Stimulated activated CD4-positive, alpha-beta T cell treated with anti-CD3 and anti-CD28 coated beads, Interleukin-2, amount 100 ng/mL, for 4 hours (primary cell): ENCODE measurements at places on chromosomes 12 and 14.

- DNase-seq, result peak; percentile 5
Observed at GRCh38 chr12:93244514-93245077, 133.1 kb upstream of the NUDT4 start.

DNA sequence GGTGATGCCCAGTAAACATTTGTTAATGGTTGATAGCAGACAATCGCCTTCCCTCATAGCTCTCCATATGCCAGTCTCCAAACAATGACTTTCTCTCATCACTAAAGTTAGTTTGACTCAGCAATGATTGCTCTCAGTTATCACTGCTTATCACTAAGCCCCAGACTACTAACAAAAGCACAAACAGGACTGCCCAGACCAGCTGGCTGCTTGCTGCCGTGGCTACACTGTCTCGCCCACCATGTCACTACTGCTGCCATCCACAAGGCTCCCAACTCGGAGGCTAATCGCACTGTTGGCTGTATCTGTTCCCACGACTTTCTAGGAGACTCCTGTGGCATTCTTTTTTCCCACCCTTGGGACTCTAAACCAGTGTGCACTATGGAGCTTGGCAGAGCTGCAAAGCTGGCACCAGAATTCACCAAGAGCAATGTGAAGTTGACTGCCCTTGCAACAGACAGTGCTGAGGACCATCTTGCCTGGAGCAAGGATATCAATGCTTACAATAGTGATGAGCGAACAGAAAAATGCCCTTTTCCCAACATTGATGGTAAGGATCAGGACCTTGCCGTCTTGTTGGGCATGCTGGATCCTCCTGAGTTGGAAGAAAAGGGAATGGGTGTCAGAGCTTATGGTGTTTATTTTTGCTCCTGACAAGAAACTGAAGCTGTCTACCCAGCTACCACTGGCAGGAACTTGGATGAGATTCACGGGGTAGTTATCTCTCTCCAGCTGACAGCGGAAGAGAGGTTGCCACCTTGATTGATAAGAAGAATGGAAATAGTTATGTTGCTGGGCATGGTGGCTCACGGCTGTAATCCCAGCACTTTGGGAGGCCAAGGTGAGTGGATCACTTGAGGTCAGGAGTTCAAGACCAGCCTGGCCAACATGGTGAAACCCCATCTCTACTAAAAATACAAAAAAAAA is 27.1 kb upstream of the NR2C1 start:
- DNase-seq, result no peak

DNA sequence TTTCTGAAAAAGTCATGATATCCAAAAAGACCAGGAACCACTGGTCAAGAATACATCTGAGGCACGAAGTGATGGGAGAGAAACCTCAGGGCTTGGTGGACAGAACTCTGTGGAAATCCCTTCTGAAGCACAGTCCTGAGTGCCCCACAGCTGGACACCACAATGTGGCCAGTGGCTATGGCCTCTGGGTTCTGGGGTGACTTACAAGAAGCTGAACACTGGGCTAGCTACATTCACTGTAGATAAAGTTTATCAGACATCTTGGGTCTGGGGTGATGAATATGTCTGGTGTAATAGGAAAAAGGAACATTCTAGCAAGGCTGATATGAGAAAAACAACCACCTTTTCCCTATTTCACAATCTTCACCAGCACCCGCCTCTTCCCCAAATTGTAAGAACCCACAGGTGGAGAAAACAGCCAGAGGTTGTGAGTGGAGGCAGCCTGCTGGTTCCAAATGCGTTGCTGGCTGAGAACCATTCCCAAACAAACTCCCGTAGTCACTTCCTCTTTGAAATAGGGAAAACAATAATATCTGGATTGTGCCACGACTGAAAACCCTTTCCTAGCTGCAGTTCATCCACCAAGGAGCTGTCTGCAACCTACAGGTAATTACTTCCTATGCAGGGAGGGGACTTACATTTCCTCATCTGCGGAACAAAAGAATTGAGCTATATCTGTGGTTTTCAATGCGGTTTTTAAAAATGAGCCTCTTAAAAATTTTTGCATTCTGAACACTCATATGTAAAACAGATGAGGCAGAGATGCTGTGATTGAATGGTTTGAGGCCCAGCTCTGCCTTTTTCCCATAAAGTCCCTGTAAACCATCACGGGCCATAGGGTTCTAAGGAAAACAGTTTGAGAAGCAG is 193.6 kb downstream of the SLC41A2 start:
- no peak for DNase-seq

- no peak for DNase-seq
Observed at GRCh38 chr12:101700299-101700820, 2.9 kb downstream of the CHPT1 start.

DNA sequence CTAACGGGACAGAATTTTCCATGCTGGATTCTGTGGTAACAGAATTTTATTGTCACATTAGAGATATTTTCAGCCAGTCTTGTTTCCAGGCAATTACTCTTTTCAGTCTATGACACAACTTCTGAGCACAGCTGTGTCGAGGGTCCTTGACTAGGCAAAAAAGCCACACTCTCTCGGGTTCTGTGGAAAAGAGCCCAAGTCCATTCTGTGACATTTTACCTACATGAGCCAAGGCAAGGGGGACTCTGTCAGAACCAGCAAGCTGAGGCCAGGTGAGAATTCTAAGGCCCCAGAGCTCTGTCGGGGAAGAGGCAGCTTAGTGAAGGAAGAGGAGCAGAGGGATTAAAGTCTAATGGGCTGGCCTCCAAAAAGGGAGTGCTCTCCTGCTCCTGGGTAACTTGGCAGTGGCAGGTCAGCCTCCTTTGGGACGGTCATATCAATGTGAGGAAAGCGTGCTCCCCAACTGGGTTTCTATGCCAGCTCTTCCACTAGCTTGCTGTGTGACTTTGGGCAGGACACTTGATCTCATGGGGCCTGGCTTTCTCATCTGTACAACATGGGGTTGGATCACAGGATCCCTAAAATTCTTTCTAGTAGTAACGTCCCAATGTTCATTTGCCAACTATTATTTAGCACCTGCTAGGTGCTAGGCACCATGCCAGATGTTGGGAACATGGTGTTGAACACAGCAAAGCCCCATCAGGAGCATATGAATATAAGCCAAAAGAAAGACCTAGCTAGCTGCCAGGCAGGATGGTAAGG is 16.0 kb upstream of the RIC8B start:
- DNase-seq, result no peak

DNA sequence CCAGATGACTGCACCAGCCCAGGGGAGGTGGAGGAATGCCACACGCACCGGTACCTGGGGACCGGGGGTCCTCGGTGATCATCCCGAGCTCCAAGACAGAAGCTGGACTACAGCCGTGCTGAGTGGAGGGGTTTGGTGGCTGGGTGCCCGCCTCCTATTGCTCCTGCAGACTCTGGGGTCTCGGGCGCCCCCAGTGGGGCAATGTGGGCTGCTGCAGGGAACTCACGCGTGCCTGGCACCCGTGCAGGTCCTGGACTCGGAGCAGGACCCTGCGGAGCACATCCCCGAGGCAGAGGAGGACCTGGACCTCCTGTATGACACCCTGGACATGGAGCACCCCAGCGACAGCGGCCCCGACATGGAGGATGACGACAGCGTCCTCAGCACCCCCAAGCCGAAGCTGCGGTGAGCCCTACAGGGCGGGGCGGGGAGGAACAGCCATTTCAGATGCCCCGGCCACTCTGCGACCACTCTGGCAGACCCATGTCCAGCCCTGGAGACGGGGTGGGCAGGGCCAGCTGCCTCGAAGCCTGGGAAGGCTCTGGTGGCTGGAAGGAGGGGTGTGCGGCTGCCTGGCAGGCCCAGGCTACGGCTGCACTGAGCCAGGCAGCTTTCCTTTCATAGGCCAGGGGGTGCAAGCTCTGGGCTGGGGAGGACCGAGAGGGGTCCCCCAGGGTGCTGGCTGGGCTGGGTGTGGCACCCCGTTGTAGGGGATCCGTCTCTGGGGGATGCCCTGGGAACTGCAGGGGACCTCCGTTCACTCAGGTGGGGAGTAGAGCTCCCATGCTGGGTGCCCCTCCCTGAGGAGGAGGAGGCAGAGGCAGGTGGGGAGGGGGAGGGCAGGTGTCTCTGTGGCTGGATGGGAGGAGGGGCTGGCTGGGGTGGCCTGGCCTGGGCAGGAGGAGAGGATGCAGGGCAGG is 21.6 kb upstream of the TEX22 start:
- DNase-seq, result no peak

DNA sequence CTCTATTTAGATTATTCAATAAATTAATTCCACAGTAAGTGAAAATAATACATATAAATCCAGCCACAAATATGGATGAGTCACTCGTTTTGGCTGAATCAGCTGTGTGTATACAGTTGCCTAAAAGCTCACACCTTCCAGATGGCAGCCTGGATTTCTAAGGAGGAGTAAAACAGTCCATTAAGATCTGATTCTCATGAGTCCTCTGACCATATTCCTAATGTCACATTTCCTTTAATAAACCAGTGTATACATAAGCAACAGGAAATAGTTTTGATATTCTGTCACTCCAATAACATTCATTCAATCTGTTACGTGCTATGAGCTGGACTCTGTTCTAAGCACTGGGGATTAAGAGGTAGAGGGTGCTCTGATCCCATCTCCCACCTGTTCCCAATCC is 21.8 kb downstream of the MDM1 start:
- no peak for DNase-seq

DNA sequence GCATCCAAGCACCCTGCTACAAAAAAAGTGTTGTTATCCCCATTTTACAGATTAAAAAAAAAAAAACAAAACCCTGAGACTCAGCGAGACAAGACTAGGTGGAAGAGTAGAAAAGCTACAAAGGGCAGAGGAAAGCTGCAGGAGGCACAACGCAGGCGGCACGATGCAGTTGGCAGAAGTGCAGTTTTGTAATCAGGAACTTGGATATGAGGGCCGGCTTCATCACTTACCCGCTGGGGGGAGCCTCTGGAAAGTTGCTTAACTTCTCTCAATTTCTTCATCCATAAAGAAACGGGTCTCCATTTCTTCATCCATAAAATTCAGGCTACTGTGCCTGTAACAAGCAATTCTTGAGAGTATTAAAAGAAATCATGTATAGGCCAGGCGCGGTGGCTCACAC is 33.1 kb upstream of the CCDC60 start:
- DNase-seq, result no peak

GRCh38 chr14:80216818-80217217 is 5.5 kb upstream of the DIO2 start:
- no peak for DNase-seq

DNA sequence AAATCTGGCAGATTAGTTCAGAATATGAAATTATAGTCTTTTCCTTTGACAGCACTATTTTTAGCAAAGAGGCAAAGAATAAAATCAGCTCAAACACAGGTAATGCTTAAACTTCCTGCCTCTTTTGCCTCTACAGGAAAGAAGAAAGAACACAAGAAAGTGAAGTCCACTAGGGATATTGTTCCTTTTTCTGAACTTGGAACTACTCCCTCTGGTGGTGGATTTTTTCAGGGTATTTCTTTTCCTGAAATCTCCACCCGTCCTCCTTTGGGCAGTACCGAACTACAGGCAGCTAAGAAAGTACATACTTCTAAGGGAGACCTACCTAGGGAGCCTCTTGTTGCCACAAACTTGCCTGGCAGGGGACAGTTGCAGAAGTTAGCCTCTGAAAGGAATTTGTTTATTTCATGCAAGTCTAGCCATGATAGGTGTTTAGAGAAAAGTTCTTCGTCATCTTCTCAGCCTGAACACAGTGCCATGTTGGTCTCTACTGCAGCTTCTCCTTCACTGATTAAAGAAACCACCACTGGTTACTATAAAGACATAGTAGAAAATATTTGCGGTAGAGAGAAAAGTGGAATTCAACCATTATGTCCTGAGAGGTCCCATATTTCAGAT is 17.4 kb downstream of the TMPO start:
- DNase-seq, result no peak

GRCh38 chr14:103548463-103549351 is 13.8 kb downstream of the BAG5 start:
- DNase-seq, result no peak

DNA sequence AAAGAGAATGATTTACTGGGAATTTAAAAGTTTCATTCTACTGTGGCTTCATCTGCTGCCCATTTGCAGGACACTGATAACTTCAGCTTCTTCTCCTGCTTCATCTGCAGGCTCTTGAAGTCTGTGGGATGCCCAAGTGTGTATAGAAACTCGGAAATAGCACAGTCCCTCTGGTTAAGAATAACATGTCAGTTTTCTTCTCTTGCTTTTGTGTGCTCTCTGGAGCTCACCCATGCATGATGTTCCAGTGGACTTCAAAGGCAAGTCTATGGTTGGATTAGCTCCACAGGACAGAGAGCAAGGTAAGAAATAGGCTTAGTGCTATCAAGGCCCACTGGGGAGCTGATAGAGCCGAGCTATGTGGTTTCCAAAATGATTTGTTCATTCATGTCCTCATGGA is 13.7 kb downstream of the RMST start:
- no peak for DNase-seq

DNA sequence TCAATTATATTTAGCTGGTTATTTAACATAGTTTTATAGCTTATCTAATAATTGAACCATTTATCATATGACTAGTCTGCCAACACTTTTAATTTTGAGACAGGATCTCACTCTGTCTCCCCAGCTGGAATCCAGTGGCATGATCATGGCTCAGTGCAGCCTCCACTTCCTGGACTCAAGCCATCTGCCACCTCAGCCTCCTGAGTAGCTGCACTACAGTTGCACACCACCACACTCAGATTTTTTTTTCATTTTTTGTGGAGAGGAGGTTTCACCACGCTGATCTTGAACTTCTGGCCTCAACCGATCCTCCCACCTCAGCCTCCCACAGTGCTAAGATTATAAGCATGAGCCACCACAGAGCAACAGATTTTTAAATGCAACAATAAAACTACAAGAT is 151.4 kb upstream of the MDGA2 start:
- no peak for DNase-seq

- no peak for DNase-seq
Observed at GRCh38 chr14:104436047-104436591, 143.4 kb upstream of the C14orf180 start.

GRCh38 chr14:100131181-100131580 is 28.3 kb downstream of the DEGS2 start:
- no peak for DNase-seq

GRCh38 chr12:123519141-123520001 is 14.1 kb downstream of the RILPL1 start:
- DNase-seq, result no peak

DNA sequence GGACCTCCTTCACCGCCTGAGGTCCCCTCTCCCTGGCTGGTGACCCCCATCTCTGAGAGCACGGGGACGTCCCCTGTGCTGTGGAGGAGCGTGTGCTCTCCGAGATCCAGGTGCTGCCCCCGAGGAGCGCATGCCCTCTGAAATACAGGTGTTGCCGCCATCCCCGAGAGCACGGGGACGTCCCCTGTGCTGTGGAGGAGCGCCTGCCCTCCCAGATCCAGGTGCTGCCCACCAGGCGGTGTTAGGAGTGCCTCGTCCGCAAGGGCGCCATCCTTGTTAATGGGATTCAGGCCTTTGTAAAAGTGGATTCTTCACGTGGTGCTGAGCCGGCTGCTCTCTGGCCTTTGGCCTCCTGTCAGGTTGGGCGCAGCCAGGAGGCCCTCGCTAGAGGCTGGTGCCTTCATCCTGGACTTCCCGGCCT is 10.1 kb downstream of the NOC4L start:
- DNase-seq, result no peak
